ENCODE measurements at places on chromosomes 13 and 19. TPM values are rescaled to one million over a fixed set of nuclear protein-coding genes. Genes with fewer than 3 reads are reported as not detected.

Gene PTH2
- not detected for total RNA-seq

Gene ZNF701
- 14.3 TPM for total RNA-seq

Gene TEX29
- not detected for total RNA-seq

Gene BRME1
- 0.43 TPM for total RNA-seq

Gene U2AF1L4
- total RNA-seq = 5.3 TPM

Gene CYSLTR2
- 0.88 TPM for total RNA-seq

Gene IQCN
- 0.57 TPM for total RNA-seq

Gene FREM2
- total RNA-seq = under 0.01 TPM

Gene GAS6
- total RNA-seq = 184 TPM

Gene KLK4
- not detected for total RNA-seq

Gene CEACAM1
- not detected for total RNA-seq

Gene MCEMP1
- not detected for total RNA-seq

Gene EXOC3L2
- total RNA-seq = under 0.01 TPM

Gene OR7A5
- not detected for total RNA-seq

Gene POSTN
- total RNA-seq = 13.6 TPM

Gene TEKTIP1
- total RNA-seq = not detected

Gene ZNF146
- 87.5 TPM for total RNA-seq

Gene FSD1
- total RNA-seq = 3.3 TPM

Gene ZNF726
- 0.66 TPM for total RNA-seq

Gene SYCN
- total RNA-seq = not detected

Gene SPC24
- total RNA-seq = 110 TPM

Gene IGFL2
- not detected for total RNA-seq

Gene C5AR1
- total RNA-seq = 0.29 TPM

Gene ZNF610
- 1.1 TPM for total RNA-seq

Gene LCP1
- 43.2 TPM for total RNA-seq

Gene ZNF486
- 8.8 TPM for total RNA-seq

Gene SIGLEC12
- total RNA-seq = not detected

Gene PABPC3
- total RNA-seq = under 0.01 TPM

Gene TPTE2
- not detected for total RNA-seq

Gene LILRA6
- not detected for total RNA-seq

Gene PSG7
- not detected for total RNA-seq

Gene CLDND2
- total RNA-seq = not detected

Gene CEACAM8
- not detected for total RNA-seq

All from placental pericyte (primary cell).